ENCODE measurements at places on chromosomes 3 and 15. TPM values are rescaled to one million over a fixed set of nuclear protein-coding genes. Genes with fewer than 3 reads are reported as not detected.

Gene LRTM1
- total RNA-seq: not detected

Gene PLA2G4D
- total RNA-seq: not detected

Gene PLOD2
- 16.9 TPM for total RNA-seq

Gene RBP2
- total RNA-seq: not detected

Gene CAPN3
- 2.6 TPM for total RNA-seq

Gene SNX22
- 4.2 TPM for total RNA-seq

Data from Right ventricle myocardium superior (tissue), 1 donor.